ENCODE measurements at places on chromosomes 12 and 14.

DNA sequence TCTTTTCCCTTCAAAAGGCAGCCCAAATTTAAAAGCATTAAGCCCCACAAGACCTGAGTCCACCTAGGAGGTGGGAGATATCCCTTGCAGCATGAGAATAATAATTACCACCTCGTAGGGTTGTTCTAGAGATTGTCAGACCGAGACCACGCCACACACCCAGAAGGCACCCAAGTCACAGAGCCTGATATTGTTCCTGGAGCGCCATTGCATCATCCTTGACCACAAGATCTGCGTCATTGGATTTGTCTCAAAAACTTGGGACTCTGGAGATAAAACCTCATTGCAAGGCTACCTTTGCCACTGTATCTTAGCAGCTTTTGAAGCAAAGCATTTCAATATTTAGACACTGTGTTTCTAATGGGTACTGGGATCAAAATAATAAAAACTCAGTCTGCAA is 29.4 kb upstream of the PPP2R5C start:
- no peak for DNase-seq

DNA sequence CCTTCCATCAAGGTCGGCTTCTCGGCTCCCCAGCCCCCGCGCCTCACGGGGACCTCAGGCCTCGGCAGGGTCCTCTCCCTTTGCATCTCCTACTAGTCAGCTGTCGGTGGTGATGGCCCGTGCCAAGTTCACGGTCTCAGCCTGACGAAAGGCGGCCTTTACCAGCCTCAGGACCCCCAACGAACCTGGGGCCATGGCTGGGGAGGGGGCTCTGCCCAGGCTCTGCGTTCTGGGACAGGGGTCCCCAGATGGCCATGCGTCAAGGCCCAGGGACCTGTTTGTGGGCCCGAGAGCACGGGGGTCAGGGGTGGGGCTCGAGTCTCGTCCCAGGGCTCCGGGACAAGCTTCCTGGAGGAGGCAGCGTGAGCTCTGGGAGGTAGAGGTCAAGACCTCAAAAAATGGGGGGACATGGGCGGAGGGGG is 32.8 kb upstream of the DEGS2 start:
- DNase-seq: no peak

- no peak for DNase-seq
Observed at GRCh38 chr14:72539661-72540315, 354.1 kb downstream of the DPF3 start.

GRCh38 chr14:37035401-37035800 is 137.0 kb downstream of the SLC25A21 start:
- no peak for DNase-seq

- no peak for DNase-seq
Observed at GRCh38 chr12:27094726-27095125, 12.3 kb upstream of the C12orf71 start.

- DNase-seq: no peak
Observed at GRCh38 chr14:95341115-95341514, 21.4 kb upstream of the CLMN start.

DNA sequence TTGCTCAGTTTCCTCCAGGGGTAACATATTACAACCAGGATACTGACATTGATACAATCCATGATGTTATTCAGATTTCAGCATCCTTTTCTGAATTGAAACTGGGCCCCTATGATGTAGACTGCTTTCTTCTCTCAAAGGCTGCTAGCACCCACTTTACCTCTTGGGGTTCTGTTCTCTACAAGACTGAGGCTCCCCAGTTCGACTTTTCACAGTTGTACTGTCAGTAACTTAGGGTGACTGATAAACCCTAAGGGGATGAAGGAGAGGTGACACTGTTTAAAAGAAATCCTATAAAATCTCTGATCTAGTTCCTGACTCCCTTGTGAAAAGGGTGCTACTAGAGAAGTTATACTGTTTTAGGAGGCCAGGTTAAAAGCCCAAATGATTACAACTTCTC is 818 bp downstream of the VPS33A start:
- DNase-seq: no peak

DNA sequence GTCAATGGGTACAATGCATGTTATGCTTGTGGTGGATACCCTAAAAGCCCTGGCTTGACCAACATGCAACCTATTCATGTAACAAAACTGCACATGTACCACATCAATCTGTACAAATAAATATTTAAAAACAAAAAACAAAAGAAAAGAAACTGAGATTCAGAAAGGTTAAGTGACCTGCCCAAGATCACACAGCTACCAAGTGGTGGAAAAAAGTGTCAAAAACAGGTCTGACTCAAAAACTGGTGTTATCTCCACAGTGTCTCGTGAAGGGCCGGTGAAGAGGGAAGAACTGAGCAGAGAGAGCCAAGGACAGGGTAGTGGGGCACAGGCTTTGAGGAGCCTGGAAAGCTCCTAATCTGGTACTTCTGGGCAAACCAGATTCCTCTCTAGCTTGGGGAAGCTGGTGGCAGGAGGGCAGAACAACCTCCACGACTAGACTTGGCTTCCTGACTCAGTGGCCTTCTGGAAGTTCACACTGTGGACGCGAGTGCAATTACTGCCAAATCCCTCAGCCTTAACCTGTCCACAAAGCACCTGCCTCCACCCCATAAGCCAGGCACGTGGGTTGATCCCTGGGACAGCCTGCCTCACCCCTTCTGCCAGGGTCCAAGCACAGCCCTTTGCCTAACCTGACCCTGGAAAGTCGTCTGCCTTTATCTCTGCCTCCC is 15.6 kb downstream of the ZBTB39 start:
- DNase-seq: no peak

GRCh38 chr12:80038062-80038560 is 61.2 kb upstream of the OTOGL start:
- DNase-seq: no peak

DNA sequence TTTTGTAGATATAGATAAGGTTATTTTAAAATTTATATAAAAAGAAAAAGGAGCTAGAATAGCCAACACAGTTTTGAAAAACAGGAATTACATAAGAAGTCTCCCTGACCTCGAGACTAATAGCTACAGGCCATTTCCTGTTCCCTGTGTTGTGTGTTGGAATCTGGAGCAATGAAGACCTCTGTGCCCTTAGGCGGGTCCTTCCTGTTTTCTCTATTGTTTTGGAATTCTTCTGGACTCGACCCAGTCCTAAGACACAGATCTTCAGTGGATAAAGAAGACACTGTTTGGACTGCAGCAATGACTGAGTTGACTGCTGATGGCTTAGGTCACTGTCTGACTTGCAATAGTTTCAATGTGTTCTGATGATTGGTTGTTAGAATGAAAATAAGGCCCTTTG is 26.2 kb downstream of the SNRPF start:
- DNase-seq: no peak

DNA sequence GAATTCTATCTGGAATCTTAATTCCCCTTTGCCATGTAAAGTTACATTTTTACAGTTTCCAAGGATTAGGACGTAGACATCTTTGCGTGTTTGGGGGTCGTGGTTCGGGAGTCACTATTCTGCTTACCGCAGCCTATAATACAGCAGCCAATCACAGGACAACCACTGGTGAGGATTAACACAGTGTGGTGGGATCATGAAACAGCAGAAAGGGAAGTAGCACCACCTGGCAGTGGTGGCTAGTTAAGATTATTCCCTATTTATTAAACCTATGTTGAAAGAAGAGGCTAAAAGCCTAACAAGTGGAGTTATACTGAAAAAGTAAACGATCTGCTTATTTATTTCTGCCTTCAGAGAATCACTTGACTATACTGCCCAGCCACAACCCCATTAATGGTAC is 71.7 kb downstream of the IPO8 start:
- no peak for DNase-seq

DNA sequence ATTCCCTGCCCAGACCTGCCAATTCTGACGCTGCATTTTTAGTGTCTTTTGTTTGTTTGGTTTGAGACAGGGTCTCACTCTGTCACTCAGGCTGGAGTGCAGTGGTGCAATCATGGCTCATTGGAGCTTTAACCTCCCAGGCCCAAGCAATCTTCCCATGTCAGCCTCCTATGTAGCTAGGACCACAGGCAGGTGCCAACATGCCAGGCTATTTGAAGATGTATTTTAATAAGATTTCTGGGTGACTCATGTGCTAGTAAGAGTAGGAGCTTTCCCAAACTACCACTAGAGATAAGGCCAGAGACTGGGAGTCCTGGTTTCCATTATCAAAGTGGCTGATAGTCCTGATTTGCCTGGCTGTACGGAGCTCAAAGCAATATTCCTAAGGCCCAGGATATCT is 693.3 kb downstream of the MED13L start:
- DNase-seq: no peak

GRCh38 chr12:110637869-110638441 is 24.0 kb downstream of the TCTN1 start:
- DNase-seq: no peak

- DNase-seq: no peak
Observed at GRCh38 chr14:22887260-22887989, 4.4 kb downstream of the REM2 start.

DNA sequence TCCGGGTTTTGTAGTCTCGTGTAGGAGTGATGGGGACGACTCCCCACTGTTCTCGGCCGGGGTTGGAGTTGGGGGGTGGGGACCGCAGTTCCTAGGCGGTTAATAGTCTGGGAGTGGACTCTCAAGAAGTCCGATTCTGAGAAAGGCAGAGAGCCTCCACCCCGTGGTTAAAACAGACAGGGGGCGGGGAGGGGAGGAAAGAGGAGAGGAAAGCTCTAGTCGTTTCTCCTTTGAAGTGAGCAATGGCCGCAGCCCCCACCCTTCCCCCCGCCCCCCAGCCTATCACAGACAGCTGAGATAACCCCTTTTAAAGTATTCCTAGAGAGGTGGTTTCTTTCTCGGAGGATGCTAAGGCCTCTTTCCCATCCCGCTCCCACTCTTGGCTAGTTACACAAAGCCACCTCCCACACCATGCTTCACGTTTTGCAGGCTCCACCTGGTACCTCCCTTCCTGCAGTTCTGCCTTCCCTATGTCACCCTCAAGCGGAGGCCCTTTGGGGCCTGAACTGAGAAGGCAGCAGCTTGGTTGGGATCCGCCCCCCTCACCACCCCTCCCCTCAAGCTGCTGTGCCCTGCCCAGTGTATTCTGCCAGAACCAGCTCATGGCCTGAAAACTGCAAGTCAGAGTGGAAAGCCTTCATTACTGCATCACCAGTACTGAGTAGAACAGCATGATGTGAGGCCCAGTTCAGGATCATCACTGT is 853 bp downstream of the USP5 start:
- DNase-seq: peak; percentile 42
